Cerebellar nuclear complex (tissue), 1 donor: ENCODE measurements at places on chromosomes 7 and 10.

DNA sequence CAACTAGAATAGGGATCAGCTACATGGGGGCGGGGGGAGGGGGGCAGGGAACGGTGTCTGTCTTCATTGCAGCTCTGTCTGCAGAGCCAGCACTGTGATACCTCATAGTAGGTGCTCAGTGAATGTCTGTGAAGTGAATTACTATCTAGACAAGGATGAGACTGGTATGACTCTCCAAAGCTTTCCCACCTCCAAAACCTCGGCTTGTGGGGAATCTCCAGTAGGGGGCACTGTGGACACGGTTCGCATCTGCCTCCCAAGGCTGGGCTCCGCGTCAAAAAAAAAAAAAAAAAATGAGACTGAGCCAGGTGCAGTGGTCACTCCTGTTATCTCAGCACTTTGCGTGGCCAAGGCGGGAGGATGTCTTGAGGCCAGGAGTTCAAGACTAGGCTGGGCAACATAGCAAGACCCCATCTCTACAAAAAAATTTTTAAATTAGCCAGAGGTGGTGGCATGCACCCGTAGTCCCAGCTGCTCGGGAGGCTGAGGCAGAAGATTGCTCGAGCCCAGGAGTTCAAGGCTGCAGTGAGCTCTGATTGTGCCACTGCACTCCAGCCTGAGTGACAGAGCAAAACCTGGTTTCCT, 9.6 kb downstream of the TRIM56 start:
- no peak for DNase-seq

GRCh38 chr7:29898301-29898700, 91.3 kb downstream of the SCRN1 start:
- DNase-seq = no peak

GRCh38 chr7:106344211-106344610, 59.4 kb upstream of the NAMPT start:
- no peak for DNase-seq

- DNase-seq = no peak
These were observed 263.6 kb upstream of the ZMIZ1 start for GRCh38 chr10:78805176-78805575.

GRCh38 chr7:150378115-150378852, 846 bp upstream of the ZNF775 start:
- DNase-seq = no peak

- no peak for DNase-seq
These were observed 186.6 kb downstream of the GRID1 start for GRCh38 chr10:86179961-86180360.
